ENCODE measurements at places on chromosomes 5 and 9.

DNA sequence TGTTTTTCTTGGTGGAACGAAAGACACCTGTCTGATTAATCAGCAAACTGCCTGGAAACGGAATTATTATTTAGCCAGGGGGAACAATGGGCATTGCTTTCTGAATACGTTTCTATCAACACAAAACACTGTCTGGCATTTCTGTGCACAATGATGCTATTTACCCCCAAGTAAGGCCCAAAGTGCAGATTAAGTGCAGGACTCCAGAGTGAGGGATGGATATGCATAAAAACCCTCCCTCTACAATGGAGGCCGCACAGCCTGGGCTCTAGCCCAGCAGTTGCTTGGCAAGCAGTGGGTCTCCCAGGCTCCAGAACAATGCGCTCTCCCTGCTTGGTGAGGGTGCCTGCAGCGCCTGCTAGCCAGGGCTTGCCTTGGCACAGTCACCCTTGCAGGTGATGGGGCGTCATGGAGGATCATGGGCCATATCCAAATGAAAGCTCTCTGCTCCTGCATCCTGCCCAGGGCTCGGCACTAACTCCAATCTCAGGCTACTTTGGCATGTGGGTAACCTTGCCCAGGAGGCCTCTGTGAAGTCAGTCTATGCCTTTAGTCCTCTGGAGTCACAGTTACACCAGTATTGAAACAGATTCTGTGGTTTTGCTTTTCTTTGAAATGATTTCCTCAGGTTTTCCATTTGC, 11.5 kb upstream of the SPATA24 start:
- no peak for DNase-seq

DNA sequence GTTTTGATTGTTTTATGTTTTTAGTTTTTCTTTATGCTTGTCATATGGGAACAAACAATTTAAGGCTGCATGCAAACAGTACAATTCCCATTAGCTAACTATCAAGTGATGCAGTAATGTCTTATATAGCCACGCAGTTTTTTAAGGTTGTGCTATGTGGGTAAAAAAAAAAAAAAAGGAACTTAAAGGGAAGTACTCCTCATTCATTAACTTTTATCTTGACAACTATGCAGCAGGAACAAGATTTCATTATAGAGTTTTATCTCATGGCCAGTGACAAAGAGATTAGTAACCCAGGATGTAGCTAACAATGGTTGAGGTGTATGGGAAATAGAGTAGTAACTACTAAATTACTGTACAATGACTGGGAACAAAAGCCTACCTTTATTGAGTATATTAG, 1008.2 kb upstream of the CDH9 start:
- DNase-seq, result no peak

DNA sequence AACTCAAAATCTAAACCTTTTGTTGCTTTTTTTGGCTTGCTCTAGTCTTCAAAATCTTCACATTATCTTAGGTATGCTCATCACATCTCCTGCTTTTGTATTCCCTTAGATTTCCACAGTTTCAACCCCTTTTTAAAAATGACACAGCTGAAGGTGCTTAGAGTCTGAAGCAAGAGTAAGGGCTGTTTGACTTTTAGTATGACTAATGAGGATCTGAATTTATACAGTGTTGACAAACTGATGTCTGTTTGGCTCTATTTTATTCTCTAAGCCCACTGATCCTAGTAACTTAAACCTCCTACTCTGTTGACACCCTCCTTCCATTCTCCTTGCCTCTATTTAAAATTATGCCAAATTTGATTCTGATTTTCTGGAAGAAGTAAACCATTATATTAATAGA, 200.1 kb downstream of the MCTP1 start:
- DNase-seq, result no peak

- peak; percentile 66 for DNase-seq
These were observed 640.9 kb downstream of the SEMA5A start for GRCh38 chr5:8905021-8905420.

- peak; percentile 90 for DNase-seq
These were observed 241.6 kb upstream of the CD180 start for GRCh38 chr5:67437905-67438845.

DNA sequence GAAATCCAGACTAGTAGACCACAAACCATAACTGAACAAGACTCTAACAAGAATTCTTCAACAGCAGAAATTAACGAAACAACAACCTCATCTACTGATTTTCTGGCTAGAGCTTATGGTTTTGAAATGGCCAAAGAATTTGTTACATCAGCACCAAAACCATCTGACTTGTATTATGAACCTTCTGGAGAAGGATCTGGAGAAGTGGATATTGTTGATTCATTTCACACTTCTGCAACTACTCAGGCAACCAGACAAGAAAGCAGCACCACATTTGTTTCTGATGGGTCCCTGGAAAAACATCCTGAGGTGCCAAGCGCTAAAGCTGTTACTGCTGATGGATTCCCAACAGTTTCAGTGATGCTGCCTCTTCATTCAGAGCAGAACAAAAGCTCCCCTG, 68.6 kb downstream of the VCAN start:
- no peak for DNase-seq

DNA sequence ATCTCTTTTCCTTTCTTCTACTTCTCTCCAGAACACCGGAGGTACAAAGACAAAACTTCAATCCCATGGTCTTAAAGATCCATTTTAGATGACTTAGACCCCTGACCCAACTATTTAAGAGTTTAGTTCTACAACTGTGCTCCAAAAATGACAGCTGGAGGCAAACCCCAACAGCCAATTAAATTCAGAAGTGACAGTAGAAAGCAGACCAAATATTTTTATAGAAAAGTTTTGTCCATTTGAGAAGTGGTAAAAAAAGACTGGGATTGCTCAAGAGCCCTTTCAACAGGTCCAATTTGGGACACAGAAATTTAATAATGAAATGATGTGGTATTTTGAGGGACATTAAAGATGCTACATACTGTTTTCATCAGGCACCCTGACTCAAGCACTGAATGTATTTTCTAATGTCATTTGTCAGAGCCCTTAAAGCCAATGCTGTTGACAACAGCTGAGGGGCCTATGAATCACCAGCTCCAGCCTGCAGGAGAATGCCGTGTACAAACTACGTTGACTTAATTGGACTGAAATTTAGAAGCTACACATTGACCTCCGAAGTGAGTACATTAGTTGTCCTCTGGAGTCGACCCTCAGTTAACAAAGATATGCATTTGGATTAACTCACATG, 147.5 kb upstream of the PIK3R1 start:
- DNase-seq, result no peak

DNA sequence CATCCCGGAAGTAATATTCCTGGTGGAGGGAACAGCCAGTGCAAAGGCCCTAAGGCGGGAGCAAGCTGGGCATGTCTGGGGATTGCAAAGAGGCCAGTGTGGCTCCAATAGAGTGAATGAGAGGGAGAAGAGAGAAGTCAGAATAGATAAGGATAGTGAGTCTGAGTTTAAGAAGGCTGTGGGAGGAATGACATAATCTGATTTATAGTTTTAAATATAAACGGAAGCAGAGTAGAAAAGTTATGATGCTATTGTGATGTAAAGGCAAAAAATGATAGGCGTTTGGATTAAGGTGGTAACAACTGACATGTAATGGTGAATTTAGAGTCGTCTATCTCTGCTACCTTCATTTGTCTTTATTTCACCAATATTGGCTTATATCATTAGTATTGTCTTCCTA, 351.0 kb downstream of the ARRDC3 start:
- DNase-seq, result no peak

GRCh38 chr9:13823026-13823425, 490.9 kb downstream of the NFIB start:
- no peak for DNase-seq

DNA sequence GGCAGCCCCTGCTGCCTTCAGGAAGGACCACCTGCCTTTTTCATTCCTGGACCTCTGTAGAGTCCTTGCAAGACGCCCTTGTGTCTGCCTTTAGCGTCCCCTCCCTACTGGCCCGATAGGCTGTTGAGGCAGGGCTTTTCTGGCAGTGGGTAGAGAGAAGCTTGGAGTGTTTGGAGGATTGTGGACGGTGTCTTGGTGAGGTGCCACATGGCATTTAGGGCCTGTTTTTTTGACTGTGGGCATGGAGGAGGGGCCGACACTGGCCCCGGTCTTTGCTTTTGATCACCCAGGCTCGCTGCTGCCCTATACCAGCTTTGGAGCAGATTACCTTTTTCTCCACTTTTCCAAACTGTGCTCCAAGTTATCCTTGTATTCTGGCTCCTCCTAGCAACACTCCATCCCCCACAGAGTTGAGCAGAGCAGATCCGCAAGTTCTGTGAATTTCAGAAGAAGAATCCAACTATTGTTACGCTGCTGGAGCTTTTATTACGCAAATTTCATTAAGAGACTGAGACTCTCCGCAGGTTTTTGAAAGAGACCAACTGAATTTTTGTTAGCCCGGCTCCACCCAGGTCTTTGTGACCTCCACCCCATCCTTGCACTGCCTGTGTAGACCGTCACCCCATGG, 34.8 kb upstream of the PRDM12 start:
- no peak for DNase-seq

DNA sequence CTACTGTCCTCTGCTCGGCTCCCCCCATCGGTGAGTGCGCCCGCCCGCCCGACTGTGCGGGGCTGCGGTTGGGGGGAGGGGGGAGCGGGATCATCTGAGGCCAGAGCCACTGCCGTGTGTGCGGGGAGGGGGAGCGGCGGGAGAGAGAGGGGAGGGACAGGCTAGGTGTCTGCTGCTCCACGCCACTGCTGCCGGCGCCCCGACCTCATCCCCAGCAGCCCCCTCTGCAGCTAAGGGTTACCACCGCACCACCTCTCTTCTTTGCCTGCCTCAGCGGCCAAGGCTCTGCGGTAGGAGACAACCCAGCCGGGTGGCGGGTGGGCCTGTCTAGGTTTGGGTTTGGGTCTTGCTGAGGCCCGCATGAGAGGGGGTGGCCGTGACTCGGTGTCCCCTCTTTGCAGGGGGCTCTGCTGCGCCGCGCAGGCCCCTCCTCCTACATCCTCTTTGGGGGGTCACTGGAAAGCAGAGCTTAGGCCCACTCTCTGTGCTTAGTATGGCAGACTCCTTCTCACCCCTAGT, 670 bp upstream of the PURA start:
- no peak for DNase-seq

- DNase-seq, result no peak
These were observed 117.9 kb downstream of the WDR70 start for GRCh38 chr5:37496902-37497445.

DNA sequence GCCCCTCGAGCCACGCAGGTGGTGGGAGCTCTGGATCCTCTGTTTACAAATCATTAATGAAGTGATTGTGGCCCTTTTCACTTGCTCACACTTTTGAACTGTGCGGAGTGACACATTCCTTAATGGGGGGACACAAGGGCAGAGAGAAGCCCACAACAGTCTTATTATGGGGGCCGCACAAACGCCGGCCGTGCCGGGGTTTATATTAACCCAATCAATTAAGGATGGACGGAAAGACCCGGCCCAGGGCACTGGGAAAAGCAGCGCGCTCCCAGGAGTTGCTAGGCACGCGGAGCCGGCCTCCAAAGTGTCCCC, 634.8 kb downstream of the IRX1 start:
- DNase-seq, result no peak

DNA sequence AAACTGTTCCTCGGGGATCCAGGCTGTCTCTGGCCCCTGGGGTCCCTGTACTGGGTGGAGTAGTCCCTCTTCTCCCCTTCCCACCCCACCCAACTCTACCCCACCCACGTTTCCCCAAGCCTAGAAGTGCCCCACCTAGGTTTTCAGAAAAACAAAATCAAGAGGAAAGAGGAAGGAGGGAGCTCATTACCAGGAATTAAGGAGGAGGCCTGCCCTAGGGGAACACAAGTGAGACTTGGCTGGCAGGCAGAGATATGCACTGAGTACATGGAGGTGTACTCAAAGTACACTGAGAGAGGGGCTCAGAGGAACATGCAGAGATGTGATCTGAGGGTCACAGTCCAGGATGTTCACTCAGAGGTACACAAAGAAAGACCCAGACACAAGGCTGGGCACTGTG, 10.2 kb downstream of the AQP3 start:
- no peak for DNase-seq

GRCh38 chr5:102719886-102720285, 35.2 kb upstream of the PAM start:
- no peak for DNase-seq

- no peak for DNase-seq
These were observed 4.4 kb downstream of the IL33 start for GRCh38 chr9:6219981-6220380.

- no peak for DNase-seq
These were observed 35.3 kb upstream of the HK3 start for GRCh38 chr5:176934309-176934930.

DNA sequence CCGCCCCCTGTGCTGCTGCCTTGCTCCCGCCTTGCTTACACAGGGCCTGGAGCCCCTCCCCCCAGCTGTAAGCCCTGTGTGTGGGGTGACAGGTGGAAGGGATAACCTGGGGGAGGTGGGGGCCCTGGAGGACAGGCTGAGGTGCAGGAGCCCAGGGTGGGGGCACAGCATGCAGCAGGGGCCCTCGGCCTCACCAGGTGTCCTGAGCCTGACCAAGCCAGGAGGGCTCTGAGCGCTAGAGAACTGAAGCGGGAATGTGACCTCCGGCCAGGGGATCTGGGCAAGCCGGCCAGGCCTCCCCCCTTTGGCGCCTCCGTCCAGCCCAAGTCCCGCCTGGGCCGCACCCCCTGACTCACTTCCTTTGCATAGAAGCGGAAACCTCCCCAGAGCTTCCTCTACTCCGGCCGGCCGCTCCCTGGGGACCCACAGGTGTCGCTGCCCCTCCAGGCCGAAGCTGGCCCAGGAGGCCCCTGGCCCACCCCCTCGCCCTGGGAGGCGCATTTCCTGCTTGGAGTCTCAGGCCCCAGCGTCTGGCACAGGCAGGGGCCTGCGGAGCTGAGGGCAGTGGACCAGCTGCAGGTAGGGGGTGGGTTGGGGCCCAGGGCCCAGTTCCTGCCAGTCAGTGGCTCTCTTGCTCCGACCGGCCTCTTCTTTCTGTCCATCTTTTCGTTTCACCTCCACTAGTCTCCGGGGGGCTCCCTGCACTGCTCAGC, at the start of gene TOR4A:
Gene TOR4A, plus strand, starts transcription at position 398 of the 713 bp plus-strand sequence. CDS start 964 bp downstream, outside the sequence.
- DNase-seq, result no peak

DNA sequence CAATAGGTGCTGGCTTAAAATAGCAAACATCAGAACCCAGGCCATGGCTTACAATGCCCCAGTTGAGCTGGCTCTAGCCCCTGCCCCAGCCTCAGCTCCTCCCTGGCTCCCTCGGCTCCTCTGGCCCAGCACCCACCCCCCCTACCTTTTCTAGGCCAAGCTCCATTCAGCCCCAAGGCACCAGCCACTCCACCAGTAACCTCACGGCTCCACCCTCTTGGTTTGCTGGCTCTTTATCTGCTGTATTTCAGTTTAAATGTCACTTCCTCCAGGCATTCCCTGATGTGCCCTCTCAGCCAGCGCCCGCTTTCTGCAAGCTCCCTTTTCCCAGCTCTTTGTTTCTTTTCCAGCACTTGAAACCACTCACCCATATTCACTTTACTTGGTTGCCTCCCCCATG, 10.6 kb downstream of the C1QTNF2 start:
- DNase-seq, result no peak

GRCh38 chr5:111233052-111233374, 8.8 kb downstream of the CAMK4 start:
- no peak for DNase-seq

GRCh38 chr5:61687371-61687770, 355.3 kb downstream of the ZSWIM6 start:
- no peak for DNase-seq

GRCh38 chr9:133515615-133516255, 9.0 kb downstream of the MYMK start:
- DNase-seq, result no peak

- DNase-seq, result no peak
These were observed 256.7 kb downstream of the ARRDC3 start for GRCh38 chr5:91126448-91126847.

- no peak for DNase-seq
These were observed 13.0 kb upstream of the CYFIP2 start for GRCh38 chr5:157252711-157253465.

Data from SK-N-MC (cell line).